LHCN-M2 (cell line): ENCODE measurements at places on chromosomes 1 and 21. TPM values are rescaled to one million over a fixed set of nuclear protein-coding genes. Genes with fewer than 3 reads are reported as not detected.

The PM20D1 gene
- total RNA-seq = not detected in 2 replicates

The TRIM17 gene
- total RNA-seq = not detected in 2 replicates

The TEX38 gene
- total RNA-seq = 0.17 TPM in 1 of 2 replicates, not detected in the other

The PPP2R5A gene
- total RNA-seq = 11.5 and 13.0 TPM in 2 replicates

The OR6N1 gene
- not detected in 2 replicates for total RNA-seq

The SELENBP1 gene
- total RNA-seq = 16.2 and 17.9 TPM in 2 replicates

The PI4KB gene
- 45.6 and 60.0 TPM in 2 replicates for total RNA-seq

The OR10J1 gene
- not detected in 2 replicates for total RNA-seq

The IVL gene
- total RNA-seq = not detected in 2 replicates

The CHI3L1 gene
- total RNA-seq = 0.17 TPM in 1 of 2 replicates, not detected in the other

The VCAM1 gene
- total RNA-seq = 0.51 and 0.63 TPM in 2 replicates

The PCAT6 gene
- 0.96 TPM in 1 of 2 replicates, not detected in the other for total RNA-seq

The MEX3A gene
- 4.9 and 5.8 TPM in 2 replicates for total RNA-seq

The MCOLN3 gene
- 1.9 and 3.0 TPM in 2 replicates for total RNA-seq

The RBBP5 gene
- total RNA-seq = 18.0 and 20.5 TPM in 2 replicates

The SPOCD1 gene
- 52.0 and 58.6 TPM in 2 replicates for total RNA-seq

The MAN1C1 gene
- 0.45 and 2.1 TPM in 2 replicates for total RNA-seq

The MPL gene
- total RNA-seq = not detected in 2 replicates

The TSPEAR gene
- total RNA-seq = not detected in 2 replicates

The THEMIS2 gene
- total RNA-seq = 11.8 and 12.7 TPM in 2 replicates

The CHI3L2 gene
- total RNA-seq = 0.83 and 2.2 TPM in 2 replicates

The S100A8 gene
- total RNA-seq = not detected in 2 replicates

The RHEX gene
- not detected in 2 replicates for total RNA-seq
